Aorta (tissue), 5 donors: ENCODE measurements at places on chromosomes 3 and 15. TPM values are rescaled to one million over a fixed set of nuclear protein-coding genes. Genes with fewer than 3 reads are reported as not detected.

DNA sequence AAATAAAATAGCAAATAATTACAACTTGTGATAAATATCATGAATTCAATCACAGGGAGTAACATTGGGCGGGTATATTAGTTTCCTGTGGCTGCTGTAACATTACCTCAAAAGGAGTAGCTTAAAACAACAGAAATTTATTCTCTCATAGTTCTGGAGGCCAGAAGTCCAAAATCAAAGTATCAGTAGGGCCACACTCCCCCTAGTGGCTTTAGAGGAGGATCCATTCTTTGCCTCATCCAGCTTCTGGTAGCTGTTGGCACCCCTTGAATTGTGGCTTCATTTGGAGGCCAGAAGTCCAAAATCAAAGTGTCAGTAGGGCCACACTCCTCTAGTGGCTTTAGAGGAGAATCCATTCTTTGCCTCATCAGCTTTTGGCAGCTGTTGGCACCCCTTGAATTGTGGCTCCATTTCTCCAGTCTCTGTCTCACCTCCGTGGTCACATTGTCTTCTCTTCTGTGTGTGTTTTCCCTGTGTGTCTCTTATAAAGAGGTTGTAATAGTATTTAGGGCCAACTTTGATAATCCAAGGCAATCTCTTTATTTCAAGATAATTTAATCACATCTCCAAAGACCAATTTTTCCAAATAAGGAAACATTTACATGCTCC lies 3.1 kb upstream of the CFAP20DC start:
- no peaks in the 10 kb centered on the region for H3K27me3 ChIP-seq
- no peak overlapping the region for H3K27ac ChIP-seq
- DNase-seq: no peak
- H3K4me3 ChIP-seq: no peak overlapping the region
- H3K36me3 ChIP-seq: no peaks in the 10 kb centered on the region
- H3K4me1 ChIP-seq: no peaks in the 10 kb centered on the region

GRCh38 chr15:93247466-93248121 lies 158.6 kb upstream of the RGMA start:
- H3K27ac ChIP-seq: no peak overlapping the region
- no peak overlapping the region for H3K4me3 ChIP-seq
- no peak for DNase-seq
- no peaks in the 10 kb centered on the region for H3K27me3 ChIP-seq
- no peaks in the 10 kb centered on the region for H3K4me1 ChIP-seq
- H3K36me3 ChIP-seq: no peaks in the 10 kb centered on the region

DNA sequence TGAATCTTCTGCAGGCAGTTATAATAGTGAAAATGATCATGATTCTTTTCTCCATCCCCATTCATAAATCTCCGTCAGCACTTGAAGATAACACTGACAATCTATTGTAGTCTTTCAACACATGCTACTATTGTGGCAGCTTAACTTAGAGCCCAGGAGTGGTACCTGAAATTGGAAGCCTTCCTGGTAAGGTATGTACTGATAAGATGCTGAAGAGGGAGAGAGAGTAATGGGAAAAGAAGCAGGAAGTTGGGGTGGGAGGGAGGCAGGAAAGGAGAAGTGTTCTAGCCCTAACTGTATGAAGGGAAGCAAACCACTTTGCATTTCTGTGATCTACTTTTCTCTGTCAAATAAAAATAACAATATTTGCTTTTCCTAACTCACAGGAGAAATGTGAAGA lies 197.4 kb upstream of the RORA start:
- H3K36me3 ChIP-seq: no peaks in the 10 kb centered on the region
- H3K4me3 ChIP-seq: no peak overlapping the region
- no peaks in the 10 kb centered on the region for H3K27me3 ChIP-seq
- H3K27ac ChIP-seq: no peak overlapping the region
- DNase-seq: no peak
- no peaks in the 10 kb centered on the region for H3K4me1 ChIP-seq

GRCh38 chr15:59678620-59679019 lies 10.5 kb downstream of the BNIP2 start:
- H3K4me1 ChIP-seq: no peaks in the 10 kb centered on the region
- no peaks in the 10 kb centered on the region for H3K27me3 ChIP-seq
- H3K4me3 ChIP-seq: no peak overlapping the region
- H3K36me3 ChIP-seq: peaks cover 3% of the 10 kb centered on the region
- DNase-seq: no peak

- no peak overlapping the region for H3K4me3 ChIP-seq
- no peak for DNase-seq
- no peaks in the 10 kb centered on the region for H3K27me3 ChIP-seq
- H3K4me1 ChIP-seq: no peaks in the 10 kb centered on the region
- no peaks in the 10 kb centered on the region for H3K36me3 ChIP-seq
Measured at GRCh38 chr3:87219611-87220010, 7.5 kb upstream of the CHMP2B start.

- no peak overlapping the region for H3K4me3 ChIP-seq
- peak; percentile 75 for DNase-seq
- no peak overlapping the region for H3K27ac ChIP-seq
- no peaks in the 10 kb centered on the region for H3K4me1 ChIP-seq
Measured at GRCh38 chr3:13011573-13012220, 61.5 kb downstream of the IQSEC1 start.

DNA sequence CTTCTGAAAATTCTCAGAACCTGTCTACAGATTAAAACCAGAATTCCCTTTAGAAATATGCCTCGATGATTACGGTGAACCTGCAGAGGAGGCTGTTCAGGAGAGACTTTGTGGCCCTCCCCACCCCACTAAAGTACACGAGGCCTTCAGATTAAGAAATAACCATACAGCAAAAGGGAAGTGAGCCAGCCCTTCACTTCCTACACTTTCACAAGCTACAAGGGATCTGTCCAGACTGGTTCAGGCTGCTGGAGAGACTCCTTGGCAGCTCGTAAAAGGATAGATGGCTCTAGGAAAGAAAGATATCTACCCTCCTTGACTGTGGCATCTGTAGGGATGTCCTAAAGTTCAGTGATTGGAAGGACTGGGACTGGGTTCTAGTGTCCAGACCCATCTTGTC lies 102.6 kb downstream of the ALDH1A2 start:
- H3K4me1 ChIP-seq: no peaks in the 10 kb centered on the region
- H3K4me3 ChIP-seq: no peak overlapping the region
- no peak for DNase-seq
- H3K27ac ChIP-seq: no peak overlapping the region
- no peaks in the 10 kb centered on the region for H3K27me3 ChIP-seq
- H3K36me3 ChIP-seq: no peaks in the 10 kb centered on the region

DNA sequence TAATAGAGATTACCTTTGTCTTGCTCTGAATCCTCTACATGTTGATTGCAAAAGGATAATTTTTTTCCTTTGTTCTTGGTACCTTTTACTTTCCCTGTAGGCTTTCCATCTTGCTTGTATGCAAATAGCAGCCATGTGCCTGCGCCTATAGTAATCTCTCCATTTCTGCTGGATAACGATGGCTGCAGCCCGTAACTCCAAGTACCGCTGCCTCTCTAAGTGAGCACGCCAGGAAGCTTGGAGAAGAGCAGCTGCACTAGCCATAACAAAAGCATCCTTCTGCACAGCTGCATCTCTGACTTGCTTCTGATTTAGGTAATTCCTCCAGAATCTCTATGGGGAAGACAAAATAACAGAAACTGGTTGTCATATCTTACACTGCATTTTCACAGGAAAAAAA lies 89.3 kb downstream of the NR2E3 start:
- no peaks in the 10 kb centered on the region for H3K27me3 ChIP-seq
- H3K4me3 ChIP-seq: no peak overlapping the region
- H3K27ac ChIP-seq: no peak overlapping the region
- no peaks in the 10 kb centered on the region for H3K4me1 ChIP-seq
- no peak for DNase-seq

DNA sequence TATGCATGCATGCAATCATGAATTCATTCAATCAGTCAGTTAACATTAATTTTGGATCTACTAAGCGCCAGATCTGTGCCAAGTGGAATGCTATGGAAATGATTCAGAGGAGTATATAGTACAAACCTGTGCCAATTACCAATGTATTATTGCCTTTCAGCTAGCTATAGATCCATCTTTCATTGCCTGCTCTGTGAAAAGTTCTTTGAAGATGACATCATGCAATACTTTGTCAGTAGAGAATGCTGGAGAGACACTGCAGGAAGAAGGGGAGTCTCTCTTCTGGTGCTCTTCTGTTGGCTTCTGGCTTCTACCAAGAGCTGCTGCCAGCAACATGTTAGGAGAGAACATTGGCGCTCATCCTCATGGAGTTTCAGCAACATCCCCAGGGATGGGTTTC lies 81.0 kb upstream of the LMCD1 start:
- DNase-seq: no peak
- no peaks in the 10 kb centered on the region for H3K27me3 ChIP-seq
- no peak overlapping the region for H3K27ac ChIP-seq

DNA sequence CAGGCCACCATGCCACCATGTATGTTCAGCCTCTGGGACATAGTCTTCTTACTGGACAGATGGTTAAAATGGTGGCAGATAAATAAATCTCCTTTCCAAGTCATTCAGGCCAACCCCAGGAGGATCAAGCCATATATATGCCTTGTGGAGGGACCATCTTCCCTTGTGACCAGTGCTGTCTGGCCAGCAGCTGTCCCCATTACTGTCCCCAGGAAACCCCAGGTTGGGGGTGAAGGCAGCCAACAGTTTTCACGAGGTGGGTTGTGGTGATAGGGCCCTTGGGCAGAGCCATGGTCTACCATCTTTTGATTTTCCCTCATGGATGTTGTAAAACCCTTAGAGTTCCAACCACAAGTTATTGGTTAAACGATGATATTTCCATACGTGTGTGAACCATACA lies 48.7 kb upstream of the PCSK6 start:
- H3K36me3 ChIP-seq: no peaks in the 10 kb centered on the region
- H3K27ac ChIP-seq: no peak overlapping the region
- no peaks in the 10 kb centered on the region for H3K4me1 ChIP-seq
- no peak for DNase-seq
- H3K4me3 ChIP-seq: no peak overlapping the region

GRCh38 chr3:52087731-52088130 lies 31.4 kb upstream of the DUSP7 start:
- no peaks in the 10 kb centered on the region for H3K4me1 ChIP-seq
- H3K27me3 ChIP-seq: no peaks in the 10 kb centered on the region
- no peak overlapping the region for H3K4me3 ChIP-seq

DNA sequence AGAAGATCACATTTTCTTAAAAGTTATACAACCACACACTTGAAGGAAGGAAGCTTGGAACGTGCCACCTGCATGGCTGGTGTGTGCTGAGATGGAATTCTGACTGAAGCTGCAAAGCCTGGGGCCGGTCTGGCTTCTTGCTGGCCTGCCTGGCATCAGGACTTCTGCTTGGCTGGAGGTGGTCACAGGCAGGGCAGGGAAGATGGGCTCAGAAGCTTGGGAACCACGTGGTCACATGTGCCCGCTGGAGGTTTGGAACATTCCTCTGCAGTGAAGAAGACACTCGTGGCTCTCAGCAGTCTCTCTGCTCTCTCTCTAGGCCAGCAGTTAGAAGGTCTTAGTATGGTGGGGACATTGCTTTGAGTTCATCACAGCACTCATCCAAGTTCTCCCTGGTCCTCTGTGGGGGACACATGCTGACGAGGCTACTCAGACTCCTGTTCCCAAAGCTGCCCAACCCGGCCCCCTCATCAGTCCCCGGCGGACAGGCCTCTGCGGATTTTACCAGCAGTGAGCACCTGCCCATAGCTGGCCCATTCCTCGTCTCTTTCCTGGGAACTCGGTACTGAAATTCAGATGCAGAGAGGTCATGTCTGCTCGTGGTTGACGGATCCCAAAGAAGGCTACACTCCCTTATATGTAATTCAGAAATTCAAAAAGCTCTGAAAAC lies 229.0 kb downstream of the ADAMTS17 start:
- peak overlapping the region; percentile 99 for H3K27ac ChIP-seq
- no peak for DNase-seq
- H3K4me1 ChIP-seq: no peaks in the 10 kb centered on the region

- no peaks in the 10 kb centered on the region for H3K27me3 ChIP-seq
- H3K36me3 ChIP-seq: no peaks in the 10 kb centered on the region
- no peaks in the 10 kb centered on the region for H3K4me1 ChIP-seq
- DNase-seq: no peak
- no peak overlapping the region for H3K4me3 ChIP-seq
Measured at GRCh38 chr3:65984975-65985374, 53.7 kb downstream of the MAGI1 start.

DNA sequence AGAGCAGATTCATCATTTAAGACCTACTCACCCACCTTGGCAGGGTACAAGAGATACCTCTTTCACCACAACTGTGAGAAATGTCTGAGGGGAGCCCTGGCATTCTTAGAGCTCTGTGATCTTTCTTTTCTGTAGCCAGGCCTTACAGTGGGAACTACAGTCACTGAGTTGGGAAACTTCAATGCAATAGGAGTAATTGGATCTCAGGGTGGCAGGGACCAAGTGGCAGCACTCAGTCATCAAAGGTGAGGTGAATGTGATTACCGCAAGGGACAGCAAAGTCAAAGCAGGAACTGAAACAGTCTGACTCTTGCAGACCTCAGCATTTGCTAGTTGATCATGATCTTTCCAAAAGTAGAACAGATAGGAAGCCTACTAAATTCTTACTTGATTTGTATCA lies 7.2 kb upstream of the MCF2L2 start:
- H3K36me3 ChIP-seq: no peaks in the 10 kb centered on the region
- no peak overlapping the region for H3K4me3 ChIP-seq
- no peaks in the 10 kb centered on the region for H3K27me3 ChIP-seq
- DNase-seq: no peak
- H3K4me1 ChIP-seq: no peaks in the 10 kb centered on the region

Gene FANCD2OS
- not detected for total RNA-seq
